Glutamatergic neuron (in vitro differentiated cells): ENCODE measurements at places on chromosomes 13 and 19. TPM values are rescaled to one million over a fixed set of nuclear protein-coding genes. Genes with fewer than 3 reads are reported as not detected.

DNA sequence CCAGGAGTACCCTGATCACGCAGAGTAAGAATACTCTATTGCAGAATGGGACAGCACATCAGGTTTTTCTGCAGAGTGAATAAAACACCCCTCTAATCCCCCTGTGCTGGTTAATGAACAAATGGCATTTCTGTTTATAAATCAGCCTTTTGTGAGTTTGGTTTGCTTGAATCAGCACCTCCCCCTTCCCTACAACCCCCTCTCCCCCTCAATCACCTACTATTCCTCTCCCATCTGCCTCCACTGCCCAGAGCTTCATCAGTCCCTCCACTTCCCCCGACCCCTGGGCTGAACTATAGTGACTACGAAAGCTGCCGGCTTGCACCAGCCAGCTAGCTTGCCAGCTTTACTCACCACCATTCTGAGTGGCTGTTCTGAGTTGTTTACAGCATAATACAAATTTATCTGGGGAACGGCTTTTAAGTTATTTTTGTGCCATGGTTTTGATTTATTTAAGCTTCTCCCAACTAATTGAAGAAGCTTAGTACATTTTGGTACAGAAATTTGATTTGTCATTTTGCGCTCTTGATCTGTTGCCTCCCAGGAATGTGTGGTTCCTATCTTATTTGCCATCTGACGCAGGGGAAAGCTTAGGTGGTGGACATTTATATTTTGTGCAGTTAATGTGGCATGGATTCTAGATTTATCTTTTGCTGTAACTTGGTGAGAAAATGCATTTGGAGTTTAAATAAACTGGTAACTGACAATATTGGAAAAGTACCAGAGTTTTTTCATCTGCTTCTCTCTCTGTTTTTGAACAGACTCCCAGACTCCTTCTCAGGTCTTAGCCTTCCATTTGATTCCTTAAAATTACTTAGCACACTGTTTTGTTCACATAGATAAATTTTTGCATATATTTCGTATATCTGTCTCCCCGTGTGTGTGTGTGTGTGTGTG is 41.7 kb upstream of the WDFY2 start:
- DNase-seq = no peak

- no peak for DNase-seq
Observed at GRCh38 chr13:48741377-48741776, 87.6 kb downstream of the CYSLTR2 start.

- no peak for DNase-seq
Observed at GRCh38 chr13:97567510-97568243, 133.7 kb downstream of the RAP2A start.

GRCh38 chr19:30640252-30640965 is 268.2 kb downstream of the ZNF536 start:
- no peak for DNase-seq

GRCh38 chr13:25489238-25489637 is 117.5 kb downstream of the ATP8A2 start:
- no peak for DNase-seq

DNA sequence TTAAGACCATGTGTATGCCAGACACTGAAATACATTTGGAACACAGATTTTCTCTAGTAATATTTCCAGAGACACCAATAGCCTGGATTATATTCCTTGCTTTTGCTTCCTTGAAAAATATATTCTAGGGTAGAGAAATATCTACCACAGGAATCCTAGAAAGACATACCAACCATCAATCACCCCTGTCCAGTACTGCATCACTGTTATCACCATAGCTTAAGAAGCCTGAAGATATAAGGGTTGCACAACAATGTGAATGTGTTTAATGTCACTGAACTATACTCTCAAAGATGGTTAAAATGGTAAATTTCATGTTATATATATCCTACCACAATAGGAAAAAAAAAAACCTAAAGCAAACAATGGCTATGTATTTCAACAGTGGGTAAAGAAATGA is 163.6 kb downstream of the DIAPH3 start:
- no peak for DNase-seq

DNA sequence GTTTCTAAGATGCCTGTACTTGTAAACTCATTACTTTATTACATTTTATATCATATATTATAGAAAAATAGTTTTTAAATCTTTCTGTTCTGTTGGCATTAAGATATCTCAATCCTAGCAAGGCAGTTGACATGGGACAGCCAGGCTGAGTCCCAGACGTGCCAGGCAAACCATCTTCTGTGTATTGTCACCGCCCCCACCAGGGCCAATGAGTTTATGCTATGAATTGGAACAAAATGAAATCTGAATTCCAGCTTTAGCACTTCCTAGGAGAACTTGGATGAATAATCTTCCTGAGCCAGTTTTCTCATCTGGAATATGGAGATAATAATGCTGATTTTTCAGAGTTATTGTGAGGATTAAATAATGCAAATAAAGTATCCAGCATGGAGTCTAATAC is 79.9 kb upstream of the GSX1 start:
- DNase-seq = no peak

- no peak for DNase-seq
Observed at GRCh38 chr19:34343751-34344150, 21.2 kb upstream of the GPI start.

GRCh38 chr13:113378825-113379224 is 14.9 kb upstream of the GRTP1 start:
- no peak for DNase-seq

DNA sequence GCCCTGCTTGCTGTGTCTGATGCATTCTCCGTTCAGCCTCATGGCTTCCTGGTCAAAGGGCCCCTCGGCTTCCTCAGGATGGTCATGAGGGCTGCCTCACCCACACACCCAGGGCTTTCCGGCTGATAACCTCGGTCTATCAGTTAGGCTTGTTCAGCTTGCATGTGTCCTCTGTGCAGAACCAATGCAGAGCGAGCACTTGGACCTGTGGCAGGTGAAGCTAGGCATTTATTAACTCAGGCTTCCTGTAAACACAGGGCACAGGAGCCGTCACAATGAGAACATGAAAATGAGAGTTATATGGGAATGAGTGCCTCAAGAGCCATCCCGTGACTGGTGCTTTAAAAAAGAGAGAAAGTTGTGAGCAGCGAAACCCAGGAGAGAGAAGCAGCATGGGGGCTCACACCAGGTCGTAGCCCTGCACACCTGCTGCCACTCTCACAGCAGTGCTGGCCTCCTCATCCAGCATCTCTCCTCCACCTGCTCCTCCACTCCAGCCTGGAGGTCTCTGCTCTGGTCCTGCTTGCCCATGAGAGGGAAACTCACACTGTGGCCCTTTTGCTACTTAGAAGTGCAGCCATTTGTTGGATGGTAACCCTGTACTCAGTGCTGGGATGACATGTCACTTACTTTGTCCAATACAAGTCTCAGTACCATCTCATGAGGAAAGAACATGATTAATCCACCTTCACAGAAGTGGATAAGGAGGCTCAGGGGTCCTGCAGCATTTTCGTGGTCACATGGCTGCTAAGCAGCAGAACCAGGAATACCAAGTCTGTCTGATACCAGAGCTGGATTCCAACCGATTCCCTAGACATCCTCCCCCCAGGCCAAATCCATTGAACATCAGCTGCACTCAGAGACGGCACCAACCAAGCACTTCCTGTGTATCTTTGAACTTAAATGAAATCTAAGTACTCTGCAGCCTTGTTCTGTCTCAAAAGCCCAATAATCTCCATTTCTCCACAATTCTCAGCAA is 50.5 kb upstream of the IRS2 start:
- no peak for DNase-seq

GRCh38 chr19:40797963-40798682 is 868 bp upstream of the EGLN2 start:
- DNase-seq = peak; percentile 76

- no peak for DNase-seq
Observed at GRCh38 chr19:17234911-17235299, 8.9 kb downstream of the OCEL1 start.

- no peak for DNase-seq
Observed at GRCh38 chr19:44702551-44703176, 3.7 kb downstream of the CEACAM16 start.

GRCh38 chr13:103238441-103238840 is 172.2 kb upstream of the SLC10A2 start:
- no peak for DNase-seq

DNA sequence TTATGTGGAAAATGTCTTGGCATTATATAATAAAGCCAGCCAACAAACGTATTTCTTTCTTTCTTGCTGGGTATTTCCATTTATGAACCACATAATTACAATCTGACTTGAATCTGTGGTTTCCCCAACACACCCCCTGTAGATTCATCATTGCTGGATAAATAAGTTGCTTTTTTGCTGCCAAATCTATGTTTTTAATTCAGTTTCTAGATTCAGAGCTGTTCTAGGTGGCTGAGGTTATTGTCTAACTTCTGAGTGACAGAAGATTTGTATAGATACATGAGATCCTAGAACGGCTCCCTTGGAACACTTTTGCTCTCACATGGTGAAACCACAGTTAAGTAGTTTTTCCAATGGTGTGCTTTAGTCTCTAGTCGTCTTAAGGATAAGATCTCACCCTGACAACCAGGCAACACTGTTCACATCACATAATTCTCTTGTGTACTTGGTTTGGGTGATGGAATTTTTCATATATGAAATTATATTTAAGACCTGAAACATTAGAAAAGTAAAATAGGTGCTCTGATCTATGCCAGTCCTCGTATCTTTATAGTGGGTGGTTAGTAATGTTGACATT is 239.1 kb downstream of the KLF12 start:
- DNase-seq = no peak

DNA sequence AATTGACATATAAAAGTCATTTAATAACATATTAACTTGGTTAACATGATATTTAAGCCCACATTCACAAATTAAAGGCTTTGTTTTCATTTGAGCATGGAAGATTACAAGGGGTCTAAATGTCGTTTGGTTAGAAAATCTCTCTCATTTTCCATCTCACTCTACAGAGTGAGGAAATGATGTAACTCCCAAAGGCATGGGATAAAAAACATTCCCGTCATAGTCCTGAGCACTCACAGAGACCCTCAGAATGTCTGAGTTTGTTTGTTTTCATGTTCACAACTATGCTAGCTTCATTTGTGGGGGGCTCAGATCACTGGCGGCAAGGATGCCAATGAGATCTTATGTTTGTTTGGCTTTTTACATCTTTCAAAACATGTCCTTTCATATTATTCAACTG is 307.5 kb downstream of the TBC1D4 start:
- no peak for DNase-seq

DNA sequence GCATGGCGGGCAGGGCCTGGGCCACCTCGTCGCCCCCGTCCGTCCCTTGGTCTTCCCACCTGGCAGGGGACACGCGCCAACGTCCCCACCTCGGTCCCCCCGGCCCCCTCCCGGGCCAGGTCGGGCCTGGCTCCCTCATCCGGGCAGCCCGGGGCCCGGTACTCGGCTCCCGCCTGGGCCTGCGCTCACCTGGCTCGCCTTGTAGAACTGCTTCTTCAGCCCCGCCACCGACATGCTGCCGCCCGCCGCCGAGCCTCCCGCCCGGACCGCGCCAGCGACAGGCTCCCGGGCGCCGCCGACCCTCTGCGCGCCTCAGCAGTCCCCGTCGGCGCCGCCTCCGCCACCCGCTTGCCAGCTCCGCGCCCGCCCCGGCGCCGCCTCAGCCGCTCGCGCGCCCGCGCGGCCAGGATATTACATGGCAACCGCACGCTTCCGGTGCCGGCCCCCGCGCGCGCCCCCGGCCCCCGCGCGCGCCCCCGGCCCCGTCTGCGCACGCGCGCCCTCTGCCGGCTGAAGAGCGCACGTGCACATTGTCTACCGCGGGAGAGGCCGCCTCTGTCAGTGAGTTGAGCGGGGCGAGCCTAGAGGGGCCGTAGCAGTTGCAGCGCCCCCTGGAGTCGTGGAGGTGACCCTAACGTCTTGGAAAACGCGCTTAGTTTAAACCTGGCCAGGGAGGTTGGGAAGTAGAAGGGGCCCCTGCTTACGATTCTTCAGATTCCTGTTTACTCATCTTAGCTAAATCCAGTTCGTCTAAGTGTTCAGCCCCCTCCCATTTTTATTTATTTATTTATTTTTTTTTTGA is at the start of gene SH3GL1:
Gene SH3GL1 (minus strand): TSS at position 413 of the 802 bp plus-strand sequence. CDS start 179 bp downstream, at position 234.
- DNase-seq = peak; percentile 90

GRCh38 chr13:102183509-102184182 is 218.2 kb downstream of the FGF14 start:
- no peak for DNase-seq

Gene C1QTNF9B
- not detected for total RNA-seq

Gene CLIP3
- 146 TPM for total RNA-seq

Gene ZNF490
- 8.0 TPM for total RNA-seq

Gene KIR2DL4
- not detected for total RNA-seq

Gene IGFL1
- total RNA-seq = not detected
